ENCODE measurements at places on chromosomes 2 and 18.

DNA sequence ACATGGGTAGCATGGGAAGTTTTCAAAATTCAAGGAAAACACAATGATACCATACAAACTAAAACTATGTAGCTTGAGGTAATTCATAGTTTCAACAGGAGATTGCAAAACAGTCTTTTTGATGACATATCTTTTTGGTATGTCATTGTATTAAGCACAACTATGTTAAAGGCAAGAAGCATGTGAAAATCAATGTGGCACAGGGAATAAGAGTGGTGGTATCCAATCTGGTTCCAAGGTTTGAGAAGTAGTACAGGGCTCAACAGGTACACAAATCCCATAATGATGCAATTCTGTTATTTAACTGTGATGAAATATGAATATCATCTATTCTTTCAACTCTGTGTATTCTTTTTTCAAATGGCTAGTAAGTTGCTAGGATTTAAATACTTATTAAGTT lies 16.4 kb upstream of the DLX2 start:
- no peak for DNase-seq

GRCh38 chr2:207463433-207463832 lies 66.3 kb upstream of the CREB1 start:
- DNase-seq: no peak

GRCh38 chr2:217660423-217660822 lies 342.4 kb downstream of the TNS1 start:
- DNase-seq: no peak

GRCh38 chr2:188285774-188286173 lies 5.9 kb upstream of the GULP1 start:
- no peak for DNase-seq

GRCh38 chr2:19818543-19818942 lies 83.2 kb downstream of the TTC32 start:
- no peak for DNase-seq

DNA sequence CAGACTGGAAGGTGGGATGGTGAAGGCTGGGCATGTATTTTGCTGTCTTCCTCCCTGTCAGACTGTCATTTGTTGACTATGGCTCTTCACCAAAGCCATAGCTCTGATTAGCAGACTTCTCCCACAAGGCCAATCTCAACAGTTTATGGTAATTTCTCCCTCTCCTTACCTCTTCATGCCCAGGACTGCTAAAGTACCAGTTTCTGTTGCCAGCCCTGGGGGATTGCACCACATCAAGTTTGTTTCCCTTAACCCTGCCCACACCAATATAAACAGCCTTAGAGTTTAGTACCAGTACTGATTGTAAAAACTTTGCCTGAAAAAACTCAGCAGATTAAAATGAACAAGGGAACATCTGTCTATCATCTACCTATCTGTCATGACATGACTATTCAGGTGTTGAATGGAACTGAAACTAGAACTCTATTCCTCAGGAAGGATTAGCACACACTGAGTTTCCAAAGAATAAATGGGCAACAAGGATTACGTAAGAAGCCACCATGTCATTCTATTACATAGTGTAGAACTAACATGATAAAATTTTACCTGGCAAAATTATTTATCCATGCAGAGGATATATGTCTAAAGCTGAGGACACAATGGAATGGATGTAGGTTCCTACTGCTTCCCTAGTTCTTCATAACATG lies 13.7 kb downstream of the FEZ2 start:
- no peak for DNase-seq

DNA sequence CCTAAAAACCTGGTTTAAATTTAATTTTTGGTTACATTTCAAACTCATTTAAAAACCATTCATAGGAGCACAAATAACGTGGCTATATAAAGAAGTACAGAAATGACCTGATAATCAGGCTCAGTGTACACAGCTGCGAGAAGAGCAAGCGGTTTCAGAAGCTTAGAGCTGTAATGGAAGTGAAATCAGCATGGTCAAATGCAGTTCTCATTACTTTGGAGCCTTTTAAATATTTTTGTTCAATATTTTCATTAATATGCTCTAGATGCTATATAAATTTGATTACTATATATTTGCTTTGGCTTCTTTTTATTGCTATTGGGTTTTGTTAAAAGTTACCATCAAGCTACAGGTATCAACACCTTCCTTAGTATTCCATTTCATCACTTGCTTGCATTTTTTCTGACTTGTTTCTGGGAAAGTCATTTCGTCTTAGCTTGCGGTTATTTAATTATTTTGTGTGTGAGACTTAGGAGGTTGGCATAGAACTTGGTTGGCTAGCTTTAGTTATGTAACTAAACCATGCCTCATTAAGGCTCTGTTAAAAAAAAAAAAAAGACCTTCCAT lies 58.7 kb downstream of the AFTPH start:
- DNase-seq: no peak

DNA sequence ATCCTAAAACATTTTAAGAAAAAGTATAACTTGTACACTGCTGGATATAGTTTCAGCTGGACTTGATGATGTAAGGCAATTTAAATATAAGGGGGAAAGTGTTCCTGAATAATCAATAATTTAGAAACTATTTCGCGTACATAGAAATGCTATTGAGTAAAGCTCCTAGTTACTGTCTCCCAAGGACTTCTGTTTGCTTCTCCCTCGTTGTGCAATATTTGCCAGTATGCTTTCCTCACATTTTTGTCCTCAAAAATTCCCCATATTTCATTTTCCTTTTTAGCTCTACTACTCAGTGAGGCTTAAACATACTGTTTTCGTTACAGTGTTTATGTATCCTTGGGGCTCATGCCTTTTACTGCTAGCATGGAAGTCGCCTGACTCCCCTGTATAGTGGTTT lies 36.9 kb downstream of the ATP9B start:
- DNase-seq: no peak

DNA sequence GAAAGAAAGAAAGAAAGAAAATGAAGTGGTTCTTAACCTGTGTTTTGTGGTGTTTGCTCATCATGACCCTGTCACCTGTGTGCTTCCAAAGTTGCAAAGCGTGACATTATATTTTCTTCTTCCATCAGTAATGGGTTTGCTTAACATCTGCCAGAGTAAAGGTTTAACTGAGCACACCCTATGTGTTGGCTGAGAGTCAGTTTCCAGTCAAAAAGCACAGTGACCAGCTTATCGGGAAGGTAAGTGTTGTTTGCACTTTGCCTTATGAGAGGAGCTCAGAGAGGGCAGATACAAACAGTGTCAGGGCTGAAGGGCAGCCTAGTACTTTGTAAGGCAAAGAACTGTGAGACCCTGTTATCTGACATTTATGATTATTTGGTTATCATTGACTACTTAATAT lies 406.2 kb upstream of the CWC22 start:
- DNase-seq: no peak

DNA sequence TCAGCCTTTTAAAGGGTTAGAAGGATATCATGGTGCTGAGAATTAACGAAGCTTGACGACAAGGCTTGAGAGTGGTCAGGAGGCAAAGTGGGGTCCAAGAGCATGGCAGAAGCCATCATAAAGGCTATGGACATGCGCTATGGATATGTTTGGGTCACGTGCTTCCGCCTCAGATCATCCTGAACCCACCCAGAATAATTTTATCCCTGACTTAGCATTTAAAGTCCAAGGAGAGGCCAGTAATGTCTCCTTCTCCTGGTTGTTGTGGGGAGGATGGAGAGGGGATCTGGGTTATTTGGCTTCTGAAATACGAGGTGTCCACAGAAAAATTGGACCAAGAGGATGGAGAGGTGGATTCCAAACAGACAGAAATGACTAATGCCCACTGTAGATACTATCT lies 38.8 kb upstream of the RBMS1 start:
- no peak for DNase-seq

DNA sequence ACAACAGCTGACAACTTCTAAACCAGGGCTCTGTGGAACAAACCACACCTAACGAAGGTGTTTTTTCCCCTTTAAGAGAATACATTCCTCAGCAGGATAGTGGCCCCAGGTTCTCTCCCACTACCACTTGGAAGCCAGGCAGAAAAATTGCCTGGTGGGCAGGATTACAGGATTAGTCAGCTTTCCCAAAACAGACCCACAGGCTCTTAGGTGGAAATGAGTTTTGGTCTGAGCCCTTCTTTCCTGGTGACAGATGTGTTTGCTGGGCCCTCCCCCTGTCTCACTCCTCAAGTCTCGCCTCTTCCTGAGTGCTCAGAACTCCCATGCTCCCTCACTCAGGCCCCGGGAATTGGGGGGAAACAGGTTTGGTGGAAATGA lies 139.4 kb upstream of the HAAO start:
- DNase-seq: no peak

GRCh38 chr2:12212841-12213597 lies 466.6 kb downstream of the LPIN1 start:
- DNase-seq: no peak

- DNase-seq: no peak
Observed at GRCh38 chr2:105761931-105762515, 17.3 kb downstream of the NCK2 start.

GRCh38 chr18:75212751-75213090 lies 2.1 kb downstream of the TSHZ1 start:
- no peak for DNase-seq

GRCh38 chr18:70522183-70522680 lies 233.4 kb downstream of the SOCS6 start:
- DNase-seq: no peak

GRCh38 chr2:181542170-181542569 lies 85.0 kb downstream of the ITGA4 start:
- no peak for DNase-seq

GRCh38 chr2:9112079-9112721 lies 94.4 kb upstream of the ASAP2 start:
- no peak for DNase-seq

Measured in hindlimb muscle (tissue), 1 donor.